Thyroid gland (tissue), 4 donors: ENCODE measurements at places on chromosomes 2 and 18.

GRCh38 chr18:78731016-78731397 is 248.6 kb upstream of the SALL3 start:
- no peaks in the 10 kb centered on the region for H3K27me3 ChIP-seq
- H3K4me3 ChIP-seq = no peak overlapping the region
- peaks cover 4% of the 10 kb centered on the region for H3K4me1 ChIP-seq
- peak; percentile 56 for DNase-seq
- no peak overlapping the region for H3K27ac ChIP-seq

DNA sequence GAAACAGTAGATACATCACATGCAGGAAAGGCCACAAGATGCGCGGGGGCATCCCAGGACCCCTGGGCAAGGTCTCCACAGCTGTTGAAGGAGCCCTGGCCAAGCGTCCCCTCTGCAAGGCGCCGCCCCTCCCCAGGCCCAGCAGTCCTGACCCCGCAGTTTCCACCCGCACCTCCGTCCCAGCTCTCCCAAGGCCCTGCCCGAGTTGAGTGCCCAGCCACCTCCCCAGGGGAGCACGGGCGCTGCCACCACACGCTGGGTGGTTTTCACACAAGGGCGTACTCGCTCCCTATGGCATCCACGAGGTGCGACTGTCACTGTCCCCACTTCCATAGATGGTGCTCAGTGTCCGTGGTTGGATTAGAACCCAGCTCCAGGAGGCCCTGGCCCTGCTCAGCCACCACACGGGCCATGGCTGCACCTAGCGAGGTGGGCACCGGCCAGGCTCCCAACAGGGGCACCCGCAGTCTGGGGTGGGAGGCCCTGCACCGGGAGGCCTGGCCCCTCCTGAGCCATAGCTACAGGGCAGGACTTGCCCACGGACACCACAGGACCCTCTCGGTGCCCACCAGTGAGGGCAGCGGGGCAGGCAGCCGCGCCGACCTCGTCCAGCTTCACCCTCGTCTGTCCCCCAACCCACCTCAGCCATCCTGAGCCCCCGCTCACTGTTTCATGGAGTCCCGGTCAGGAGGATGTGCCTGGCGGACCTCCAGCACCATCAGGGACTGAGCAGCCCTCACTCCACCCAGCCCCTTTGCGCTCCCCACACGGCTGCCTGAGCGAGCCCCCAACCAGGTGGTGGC is 36.0 kb downstream of the KIF1A start:
- H3K4me1 ChIP-seq = no peaks in the 10 kb centered on the region
- no peak overlapping the region for H3K4me3 ChIP-seq
- no peak for DNase-seq
- no peak overlapping the region for H3K27ac ChIP-seq
- H3K27me3 ChIP-seq = no peaks in the 10 kb centered on the region
- H3K36me3 ChIP-seq = no peaks in the 10 kb centered on the region

DNA sequence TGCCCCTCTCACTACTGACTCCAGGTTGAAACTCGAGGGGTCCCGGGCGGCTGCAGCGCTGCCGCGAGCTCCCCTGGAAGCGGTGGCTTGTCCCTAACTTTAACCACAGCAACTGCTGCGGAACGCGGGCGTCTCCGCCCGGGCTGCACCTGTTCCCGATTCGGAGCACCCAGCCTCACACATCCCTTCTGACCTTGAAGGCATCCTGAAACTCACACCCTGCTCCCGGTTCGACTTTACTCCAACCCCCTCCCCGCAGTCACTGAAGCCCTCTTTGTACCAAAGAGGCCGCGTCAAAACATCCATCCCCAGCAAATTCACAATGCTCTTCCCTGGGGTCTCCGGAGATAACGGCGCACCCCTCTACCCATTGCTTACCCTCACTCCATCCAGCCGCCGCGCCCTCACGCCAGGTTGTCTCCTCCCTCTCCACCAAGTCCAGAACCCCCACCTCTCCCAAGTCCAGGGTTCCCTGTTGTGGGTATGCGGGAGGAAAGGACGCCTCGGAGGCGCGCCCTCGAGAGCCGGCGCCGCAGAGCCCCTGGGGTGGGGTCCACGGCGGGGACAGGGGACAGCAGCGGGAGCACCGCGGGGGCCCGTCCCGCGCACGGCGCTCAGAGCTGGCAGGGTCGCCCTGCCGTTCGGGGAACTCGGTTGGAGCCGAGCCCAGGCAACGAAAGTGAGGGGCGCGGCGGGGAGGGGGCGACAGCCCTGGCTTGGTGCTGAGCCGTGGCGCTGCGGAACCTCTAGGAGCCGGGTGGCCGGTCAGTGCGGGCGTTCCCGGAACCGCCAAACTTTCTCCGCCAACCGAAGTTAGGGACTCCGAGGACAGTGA is 934 bp downstream of the MYO5B start:
- H3K36me3 ChIP-seq = no peaks in the 10 kb centered on the region
- peak overlapping the region; percentile 56 for H3K27ac ChIP-seq
- peak overlapping the region; percentile 24 for H3K4me3 ChIP-seq
- DNase-seq = peak; percentile 16

DNA sequence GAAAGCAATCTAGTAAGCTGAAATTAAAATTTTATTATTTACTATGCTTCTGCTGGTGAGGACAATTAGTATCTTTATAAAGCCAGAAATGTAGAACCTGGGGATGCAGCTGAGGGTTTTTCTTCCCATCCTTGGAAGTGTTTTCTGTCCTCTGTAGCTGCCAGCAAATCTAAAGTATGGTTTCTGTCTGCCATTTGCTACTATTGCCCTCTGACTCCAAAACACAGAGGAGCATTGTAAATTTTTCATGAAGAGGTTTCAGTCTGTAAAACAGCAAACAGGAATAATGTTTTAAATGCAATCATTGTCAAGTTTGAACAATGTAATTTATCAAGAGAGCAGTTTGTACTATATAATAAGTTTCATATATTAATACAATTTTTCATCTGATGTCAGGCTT is 258.8 kb downstream of the ZNF407 start:
- DNase-seq = no peak
- H3K27me3 ChIP-seq = no peaks in the 10 kb centered on the region
- H3K27ac ChIP-seq = no peak overlapping the region
- H3K36me3 ChIP-seq = no peaks in the 10 kb centered on the region

- H3K36me3 ChIP-seq = no peaks in the 10 kb centered on the region
- H3K27ac ChIP-seq = no peak overlapping the region
- H3K4me1 ChIP-seq = peaks cover 11% of the 10 kb centered on the region
- no peaks in the 10 kb centered on the region for H3K27me3 ChIP-seq
Measured at GRCh38 chr2:147860009-147860408, 15.2 kb downstream of the ACVR2A start.

- no peak overlapping the region for H3K4me3 ChIP-seq
- DNase-seq = no peak
- no peak overlapping the region for H3K27ac ChIP-seq
- H3K36me3 ChIP-seq = no peaks in the 10 kb centered on the region
- no peaks in the 10 kb centered on the region for H3K27me3 ChIP-seq
- no peaks in the 10 kb centered on the region for H3K4me1 ChIP-seq
Measured at GRCh38 chr2:240721596-240722180, 30.0 kb downstream of the AQP12A start.

DNA sequence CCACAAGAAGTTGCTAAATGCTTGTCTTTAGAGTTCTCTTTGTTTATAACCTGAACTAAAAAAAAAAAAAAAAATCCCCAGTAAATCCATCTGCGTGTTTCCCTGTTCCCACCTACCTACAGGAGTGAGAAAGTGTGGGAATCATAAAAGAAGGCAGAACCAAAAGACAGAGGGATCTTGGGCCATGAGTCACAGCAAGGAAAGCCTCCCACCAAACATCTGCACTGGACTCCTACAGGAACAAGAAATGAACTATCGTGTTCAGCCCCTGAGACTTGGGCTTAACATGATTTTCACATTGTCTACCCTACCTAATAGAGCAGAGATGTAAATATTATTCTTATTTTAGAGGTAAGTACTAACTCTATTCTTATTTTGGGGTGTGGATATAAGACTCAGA is 1761.2 kb upstream of the CELF4 start:
- no peaks in the 10 kb centered on the region for H3K36me3 ChIP-seq
- no peak overlapping the region for H3K4me3 ChIP-seq
- no peaks in the 10 kb centered on the region for H3K27me3 ChIP-seq
- no peak for DNase-seq
- no peaks in the 10 kb centered on the region for H3K4me1 ChIP-seq

- no peaks in the 10 kb centered on the region for H3K36me3 ChIP-seq
- H3K4me3 ChIP-seq = no peak overlapping the region
- DNase-seq = no peak
- peaks cover 13% of the 10 kb centered on the region for H3K4me1 ChIP-seq
Measured at GRCh38 chr2:105460048-105460732, 61.3 kb upstream of the FHL2 start.
